ENCODE measurements at places on chromosomes 2 and 18.

DNA sequence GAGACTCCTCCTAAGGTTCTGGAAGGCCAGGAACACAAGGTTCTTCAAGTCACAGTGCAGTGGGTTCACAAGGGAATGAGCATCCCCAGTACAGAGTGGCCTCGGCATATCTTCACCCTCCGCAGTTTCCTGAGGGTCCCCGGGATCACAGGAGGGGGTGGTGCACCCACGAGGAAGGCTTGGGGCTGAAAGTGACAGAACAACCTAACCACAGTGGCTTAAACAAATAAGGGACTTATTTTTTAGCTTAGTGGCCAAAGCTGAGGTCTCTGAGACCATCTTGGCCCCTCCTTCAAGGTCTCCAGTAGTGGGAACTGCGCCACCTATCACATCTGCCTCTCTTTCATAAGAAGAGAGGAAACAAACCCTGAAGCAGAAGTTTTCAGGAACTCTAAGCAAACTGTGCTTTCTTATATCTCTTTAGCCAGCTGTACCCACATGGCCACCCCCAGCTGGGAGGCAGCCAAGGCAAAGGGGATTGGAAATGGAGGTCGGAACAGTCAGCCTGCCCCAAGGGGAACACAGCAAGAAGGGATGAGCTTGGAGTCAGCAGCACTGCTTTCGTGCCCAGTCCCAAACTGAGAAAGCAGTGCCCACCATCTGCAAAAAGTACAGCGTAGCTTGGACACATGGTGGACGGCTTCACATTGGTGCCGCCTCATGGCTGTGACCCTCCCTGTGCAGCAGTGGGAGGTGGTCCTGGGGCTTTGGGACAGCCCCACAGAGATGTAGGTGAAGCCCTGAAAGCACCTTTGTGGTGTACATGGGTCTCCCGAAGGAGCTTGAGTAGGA lies 260.0 kb upstream of the ID2 start:
- DNase-seq: no peak

GRCh38 chr2:225429717-225430116 lies 30.2 kb downstream of the NYAP2 start:
- no peak for DNase-seq

- no peak for DNase-seq
Observed at GRCh38 chr2:22788749-22789327, 596.1 kb upstream of the KLHL29 start.

DNA sequence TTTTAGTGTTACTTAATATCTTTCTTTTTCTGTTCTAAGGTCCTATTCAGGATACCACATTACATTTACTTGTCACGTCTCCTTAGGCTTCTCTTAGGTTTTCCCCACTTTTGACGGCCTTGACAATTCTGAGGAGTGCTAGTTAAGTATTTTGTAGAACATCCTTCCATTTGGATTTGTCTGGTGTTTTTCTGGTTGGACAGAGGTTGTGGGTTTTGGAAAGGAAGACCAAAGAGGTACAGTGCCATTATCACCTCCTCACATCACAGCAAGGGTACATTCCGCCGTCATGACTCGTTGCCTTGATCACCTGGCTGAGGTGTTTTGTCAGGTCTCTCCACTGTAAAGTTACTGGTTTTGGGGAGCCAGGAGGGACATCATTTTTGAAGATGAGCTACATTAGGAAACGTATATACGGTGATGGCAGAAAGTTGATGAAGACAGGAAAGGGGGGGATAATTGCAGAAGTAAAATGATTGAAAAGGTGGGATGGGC lies 88.4 kb upstream of the TMEM247 start:
- no peak for DNase-seq

DNA sequence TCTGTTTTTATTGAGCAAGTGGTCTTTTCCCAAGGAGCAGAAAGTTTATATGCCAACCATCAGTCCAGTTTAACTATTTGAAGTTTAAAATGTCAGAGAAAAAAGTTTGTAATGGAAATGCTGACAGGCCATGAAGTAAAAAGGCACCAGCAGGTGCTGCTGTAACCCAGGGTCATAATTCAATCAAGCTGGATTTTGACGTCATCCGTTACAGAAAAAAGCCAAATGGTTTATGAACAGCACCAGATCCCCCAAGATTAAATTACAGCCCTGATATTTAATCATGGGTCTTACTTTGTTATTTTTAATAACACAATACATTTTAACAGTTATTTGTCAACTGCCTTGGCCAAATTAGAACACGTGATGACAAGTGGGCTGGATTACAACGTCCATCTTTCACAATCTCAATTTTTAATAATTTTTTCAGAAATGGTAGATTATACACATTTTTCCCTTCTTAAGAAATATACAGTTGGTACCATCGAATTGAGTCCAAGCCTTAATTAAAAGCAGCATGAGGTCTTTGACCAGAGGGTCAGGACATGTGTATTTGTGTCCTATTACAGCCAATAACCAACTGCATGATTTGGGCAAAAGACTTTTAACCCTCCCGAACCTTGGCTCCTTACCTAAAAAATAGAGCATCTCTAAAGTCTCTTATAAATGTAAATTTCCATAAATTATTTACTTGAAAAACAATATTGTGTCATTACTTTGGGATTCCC lies 10.0 kb downstream of the TCF4 start:
- DNase-seq: no peak

Measured in neural progenitor cell (in vitro differentiated cells).